WERI-Rb-1 (cell line): ENCODE measurements at places on chromosomes 13 and 19.

DNA sequence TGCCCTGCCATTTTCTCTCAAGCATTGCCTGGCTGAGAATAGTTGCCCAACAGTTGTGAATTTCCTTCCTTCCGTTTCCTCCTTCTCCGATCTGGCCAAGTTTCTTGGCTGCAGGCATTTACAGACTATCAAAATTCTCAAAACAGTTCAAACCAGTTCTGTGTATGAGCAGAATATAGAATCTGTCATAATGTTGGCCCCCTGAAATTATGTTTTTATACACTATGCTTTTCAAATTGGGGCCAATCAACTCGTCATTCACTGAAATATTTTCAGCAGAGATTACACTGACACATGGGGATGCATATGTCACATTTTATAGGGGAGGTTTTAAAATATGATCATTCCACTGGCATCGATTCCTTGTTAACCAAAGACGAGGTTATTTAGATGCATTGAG lies 284.2 kb upstream of the TMTC4 start:
- no peak for DNase-seq

- DNase-seq = peak; percentile 97
Observed at GRCh38 chr19:55258828-55259539, at the start of gene PPP6R1. Gene PPP6R1, minus strand, starts transcription at chr19:55259017. Its CDS starts 11,914 bp downstream, at chr19:55247103.

DNA sequence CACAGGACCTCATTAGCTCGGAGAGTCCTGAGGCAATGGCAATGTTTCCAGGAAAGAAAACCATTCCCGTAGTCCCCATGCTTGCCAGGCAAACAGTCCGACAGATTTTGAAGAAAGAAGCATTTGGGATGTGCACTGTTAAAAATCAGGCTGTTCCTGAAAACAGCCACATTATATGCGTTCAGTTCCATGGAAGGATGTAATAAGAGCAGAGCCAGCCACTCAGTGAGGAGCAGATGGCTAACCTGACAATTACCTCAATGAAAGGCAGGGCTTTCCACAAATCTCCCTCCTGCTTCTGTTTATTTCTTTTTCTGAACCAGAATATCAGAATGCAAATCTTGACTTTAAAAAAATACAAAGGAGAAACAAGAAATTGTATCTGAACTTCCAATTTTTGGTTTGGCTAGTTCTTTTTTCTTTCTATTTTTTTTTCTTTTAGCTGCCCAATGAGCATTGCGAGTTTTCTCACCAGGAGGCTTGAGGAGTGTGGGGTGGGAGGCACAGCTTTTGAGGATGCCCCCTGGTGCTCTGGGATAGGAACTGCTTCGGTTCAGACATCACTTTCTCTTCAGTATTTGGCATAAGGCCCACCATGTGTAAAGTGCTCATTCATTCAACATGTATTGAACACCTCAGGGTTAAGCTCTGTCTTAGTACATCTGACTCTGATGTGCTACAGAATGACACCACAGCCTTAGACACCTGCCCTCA lies 124.2 kb downstream of the TBC1D4 start:
- peak; percentile 26 for DNase-seq

GRCh38 chr19:861141-861755 lies 1.8 kb downstream of the CFD start:
- no peak for DNase-seq
